Right ventricle myocardium superior (tissue), 1 donor: ENCODE measurements at places on chromosomes 3 and 15. TPM values are rescaled to one million over a fixed set of nuclear protein-coding genes. Genes with fewer than 3 reads are reported as not detected.

Gene PLSCR4
- total RNA-seq, result 16.2 TPM

Gene TMC3
- total RNA-seq, result not detected

Gene KCNMB3
- total RNA-seq, result 0.89 TPM

Gene NAALADL2
- 2.2 TPM for total RNA-seq

Gene OCA2
- total RNA-seq, result 0.16 TPM

Gene AQP9
- 1.5 TPM for total RNA-seq

Gene PLXNB1
- total RNA-seq, result 51.3 TPM

Gene TNNC1
- 7,948 TPM for total RNA-seq

Gene STRIT1
- not detected for total RNA-seq

Gene LDHAL6B
- not detected for total RNA-seq

Gene MITF
- 65.5 TPM for total RNA-seq

Gene IVD
- 90.8 TPM for total RNA-seq

Gene PLCH1
- total RNA-seq, result 1.3 TPM

Gene PARP15
- total RNA-seq, result 0.40 TPM

Gene KCNMB2
- 2.6 TPM for total RNA-seq

Gene CHL1
- 24.2 TPM for total RNA-seq

Gene CACNA2D3
- total RNA-seq, result 35.5 TPM

Gene KNG1
- 0.43 TPM for total RNA-seq

DNA sequence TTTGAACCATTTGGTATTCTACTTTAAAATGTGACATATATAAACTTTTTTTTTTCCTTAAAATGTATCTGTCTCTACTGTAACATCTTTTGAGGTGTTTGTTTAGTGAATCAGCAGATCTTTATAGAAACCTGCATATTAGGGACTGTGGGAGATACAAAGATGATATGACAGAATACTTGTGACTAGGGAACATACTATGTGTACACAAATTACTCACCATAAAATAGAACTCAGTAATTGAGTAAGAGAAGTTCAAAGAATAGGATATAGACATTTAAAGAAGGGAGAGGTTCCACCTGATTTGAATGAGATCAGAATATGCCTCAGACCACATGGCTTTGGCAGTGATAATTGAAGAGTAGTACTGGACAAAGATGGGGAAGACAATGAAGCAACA lies 47.9 kb downstream of the ATP2C1 start:
- DNase-seq, result no peak

DNA sequence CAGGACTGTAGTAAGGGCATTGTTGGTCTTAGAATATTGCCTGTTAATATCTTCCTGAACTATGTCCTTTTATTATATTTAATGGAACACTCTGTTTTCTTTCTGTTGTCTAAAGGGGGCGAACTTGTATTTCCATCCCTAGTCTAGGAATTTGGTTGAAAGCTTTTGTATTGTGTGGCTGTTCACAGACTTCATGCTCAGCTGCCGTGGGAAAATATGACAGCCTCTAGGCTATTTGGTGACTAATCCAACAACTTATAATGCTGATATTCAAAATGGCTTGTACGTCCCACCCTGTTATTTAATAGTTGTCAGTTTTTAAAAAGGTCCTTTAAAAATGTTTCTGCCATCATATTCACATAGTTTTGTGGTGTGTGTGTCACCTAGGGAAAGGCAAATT lies 202.6 kb downstream of the KLHL25 start:
- no peak for DNase-seq

- DNase-seq, result no peak
Measured at GRCh38 chr3:169362301-169362700, 301.2 kb downstream of the MECOM start.

- DNase-seq, result no peak
Measured at GRCh38 chr3:32856355-32856889, 38.6 kb downstream of the TRIM71 start.

- DNase-seq, result no peak
Measured at GRCh38 chr15:49330166-49330565, 92.9 kb upstream of the FGF7 start.

DNA sequence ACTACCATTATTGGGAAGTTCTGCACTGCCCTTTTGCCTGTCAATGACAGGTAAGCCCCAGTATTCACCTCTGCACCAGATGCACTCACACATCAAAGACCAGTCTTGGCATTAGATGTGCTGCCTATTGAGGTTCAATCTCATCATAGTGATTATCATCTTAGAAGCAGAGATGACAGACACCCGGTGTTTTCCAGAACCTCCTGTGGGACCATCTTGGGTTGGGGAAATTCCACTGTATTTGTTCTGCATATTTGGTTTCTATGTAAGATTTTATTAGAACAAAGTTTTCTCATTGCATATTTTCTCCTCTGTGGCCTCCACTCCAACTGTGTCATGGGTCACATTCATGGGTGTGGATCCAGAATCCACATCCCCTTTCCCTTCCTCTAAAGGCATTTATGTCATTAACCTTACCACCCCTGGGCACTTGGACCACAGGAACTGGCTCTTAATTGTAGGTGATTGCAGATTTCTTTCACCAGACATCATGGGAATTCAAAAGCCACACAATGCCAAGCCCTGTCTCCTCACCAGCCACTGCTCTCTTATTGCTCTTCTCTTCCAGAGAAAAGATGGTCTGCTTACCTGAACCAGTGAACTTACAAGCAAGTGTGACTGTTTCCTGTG lies 31.2 kb downstream of the PLA1A start:
- no peak for DNase-seq

- no peak for DNase-seq
Measured at GRCh38 chr3:43872901-43873300, 182.2 kb downstream of the ABHD5 start.

- no peak for DNase-seq
Measured at GRCh38 chr15:89203705-89204273, 17.6 kb downstream of the RLBP1 start.

DNA sequence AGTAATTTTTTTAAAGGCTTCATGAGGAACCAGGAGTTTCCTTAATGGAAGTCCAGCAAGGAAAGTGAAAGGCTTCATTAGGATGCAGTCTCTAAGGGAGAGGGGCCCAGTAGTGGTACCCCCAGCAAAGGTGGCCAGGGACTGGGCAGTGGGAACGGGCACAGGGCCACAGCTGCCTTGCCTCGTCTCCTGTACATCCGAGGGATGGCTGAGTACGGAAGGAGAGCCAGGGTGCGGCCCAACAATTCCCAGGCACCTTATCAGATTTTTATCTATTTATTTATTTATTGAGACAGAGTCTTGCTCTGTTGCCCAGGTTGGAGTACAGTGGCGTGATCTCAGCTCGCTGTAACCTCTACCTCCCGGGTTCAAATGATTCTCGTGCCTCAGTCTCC lies 14.5 kb downstream of the SEMA3G start:
- DNase-seq, result no peak

- DNase-seq, result no peak
Measured at GRCh38 chr3:169204751-169205150, 458.8 kb downstream of the MECOM start.

DNA sequence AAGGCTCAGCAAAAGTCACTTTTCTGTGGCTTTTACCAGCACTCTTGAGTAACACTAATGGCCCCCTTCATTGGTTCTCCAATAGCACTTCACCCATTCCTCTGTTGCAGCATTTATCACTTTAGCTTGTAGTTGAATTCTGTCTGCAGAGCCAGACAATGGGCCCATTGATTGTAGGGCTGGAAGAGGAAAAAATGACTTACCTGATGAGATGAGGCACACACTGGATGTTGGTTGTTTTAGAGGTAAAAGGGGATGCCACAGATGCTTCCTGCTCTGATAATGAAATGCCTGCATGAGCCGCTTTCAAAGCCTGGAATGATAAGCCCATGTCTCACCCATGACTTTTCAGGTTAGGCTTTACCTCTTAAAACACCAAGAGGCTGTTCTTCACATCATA lies 64.3 kb downstream of the PLAAT1 start:
- no peak for DNase-seq

DNA sequence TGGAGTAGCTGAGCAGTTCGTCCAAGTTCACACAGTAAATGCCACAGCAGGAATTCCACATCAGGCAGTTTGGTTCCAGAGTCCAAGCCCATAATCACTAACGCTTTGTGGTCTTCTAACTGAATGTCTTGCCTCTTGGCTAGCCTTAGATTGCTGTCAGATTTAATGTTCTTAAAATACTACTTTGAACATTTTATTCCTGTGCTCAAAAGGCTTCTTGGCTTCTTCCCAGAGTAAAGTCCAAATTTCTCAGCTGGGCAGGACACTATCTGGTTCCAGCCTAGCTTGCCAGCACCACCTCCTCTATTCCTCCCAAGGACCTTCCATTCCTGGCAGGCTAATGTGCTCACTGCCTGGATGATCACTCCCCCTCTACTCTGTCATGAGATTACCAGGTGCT lies 256.9 kb downstream of the SQOR start:
- DNase-seq, result peak; percentile 42

DNA sequence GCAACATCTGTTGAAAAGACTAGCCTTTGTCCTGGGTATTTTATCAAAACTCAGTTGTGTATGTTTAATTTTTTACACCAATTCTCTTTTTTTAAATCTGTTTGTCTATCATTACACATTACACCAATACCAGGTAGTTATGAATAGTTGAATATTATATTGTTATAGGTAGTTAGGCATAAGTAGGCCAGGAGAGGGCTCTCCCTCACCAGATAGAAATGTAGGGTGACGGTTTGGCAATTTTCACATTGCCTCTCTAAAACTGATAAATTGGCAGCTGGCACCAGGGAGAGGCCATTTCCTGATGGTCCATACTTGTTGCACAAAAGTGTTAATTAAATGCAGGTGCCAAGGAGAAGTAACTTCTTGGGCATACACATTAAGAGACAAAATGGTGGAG lies 483.1 kb upstream of the EPHA6 start:
- no peak for DNase-seq

DNA sequence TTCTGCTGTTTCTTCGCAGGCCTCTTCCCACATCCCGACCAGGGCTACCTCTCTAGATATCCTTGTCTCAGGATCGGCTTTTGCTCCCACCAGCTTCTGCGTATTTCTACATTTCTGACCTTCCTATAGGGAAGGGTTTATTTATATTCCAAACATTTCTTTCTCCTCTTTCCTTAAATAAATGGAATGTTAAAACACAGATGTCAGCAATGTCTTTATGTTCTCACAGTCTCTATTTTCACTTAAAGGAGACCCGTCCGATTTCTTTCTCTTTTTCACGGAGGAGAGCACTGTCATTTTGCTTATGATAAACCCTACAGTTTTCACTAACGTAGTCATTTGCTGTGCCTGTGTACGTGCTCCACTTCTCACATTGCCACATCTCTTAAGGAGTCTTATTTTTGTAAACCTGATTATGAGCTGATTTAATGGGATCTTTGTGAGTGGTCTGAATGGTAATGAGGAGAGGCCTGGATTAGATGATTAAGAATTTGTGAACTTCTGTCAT lies 630 bp downstream of the KIF15 start:
- no peak for DNase-seq

- DNase-seq, result no peak
Measured at GRCh38 chr3:23761440-23761896, 44.3 kb upstream of the UBE2E1 start.

- no peak for DNase-seq
Measured at GRCh38 chr3:127342735-127343134, 54.9 kb upstream of the PRR20G start.

GRCh38 chr15:31230630-31231485 lies 95.8 kb upstream of the KLF13 start:
- DNase-seq, result no peak

GRCh38 chr3:1955170-1955569 lies 143.5 kb upstream of the CNTN4 start:
- no peak for DNase-seq

DNA sequence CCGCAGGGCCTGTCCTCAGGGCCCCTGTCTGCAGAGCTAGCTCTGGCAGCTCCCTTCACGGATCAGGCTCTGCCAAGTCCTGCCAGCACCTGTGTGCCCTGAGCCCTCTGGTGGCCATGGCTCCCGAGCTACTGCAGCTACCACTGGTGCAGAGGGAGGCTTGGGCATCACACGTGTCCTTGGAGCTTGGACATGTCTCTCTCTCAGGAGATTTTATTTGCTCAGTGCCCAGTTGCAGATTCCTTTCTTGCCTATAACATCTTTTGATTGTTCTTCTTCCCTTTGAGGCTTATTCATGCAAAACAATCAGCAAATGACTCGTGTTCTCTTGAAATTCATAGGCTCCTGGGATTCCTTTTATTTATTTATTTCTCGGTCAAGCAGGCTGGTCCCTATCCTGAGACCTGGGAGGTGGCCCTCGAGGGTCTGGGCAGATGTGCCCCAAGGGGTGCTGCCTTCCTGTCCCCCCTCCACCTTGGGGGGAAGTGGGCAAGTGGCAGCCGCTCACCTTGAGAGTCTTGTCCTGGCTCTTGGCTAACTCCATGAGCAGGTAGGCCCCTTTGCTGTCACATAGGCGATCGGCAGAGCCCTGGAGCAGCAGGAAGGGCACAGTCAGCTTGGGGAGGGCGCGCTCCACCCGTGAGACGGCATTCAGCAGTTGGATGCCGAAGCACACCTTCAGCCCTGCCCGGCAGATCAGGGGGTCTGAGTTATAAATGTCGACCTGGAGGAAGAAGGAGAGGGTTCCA lies 21.9 kb downstream of the ABTB1 start:
- DNase-seq, result peak; percentile 81

DNA sequence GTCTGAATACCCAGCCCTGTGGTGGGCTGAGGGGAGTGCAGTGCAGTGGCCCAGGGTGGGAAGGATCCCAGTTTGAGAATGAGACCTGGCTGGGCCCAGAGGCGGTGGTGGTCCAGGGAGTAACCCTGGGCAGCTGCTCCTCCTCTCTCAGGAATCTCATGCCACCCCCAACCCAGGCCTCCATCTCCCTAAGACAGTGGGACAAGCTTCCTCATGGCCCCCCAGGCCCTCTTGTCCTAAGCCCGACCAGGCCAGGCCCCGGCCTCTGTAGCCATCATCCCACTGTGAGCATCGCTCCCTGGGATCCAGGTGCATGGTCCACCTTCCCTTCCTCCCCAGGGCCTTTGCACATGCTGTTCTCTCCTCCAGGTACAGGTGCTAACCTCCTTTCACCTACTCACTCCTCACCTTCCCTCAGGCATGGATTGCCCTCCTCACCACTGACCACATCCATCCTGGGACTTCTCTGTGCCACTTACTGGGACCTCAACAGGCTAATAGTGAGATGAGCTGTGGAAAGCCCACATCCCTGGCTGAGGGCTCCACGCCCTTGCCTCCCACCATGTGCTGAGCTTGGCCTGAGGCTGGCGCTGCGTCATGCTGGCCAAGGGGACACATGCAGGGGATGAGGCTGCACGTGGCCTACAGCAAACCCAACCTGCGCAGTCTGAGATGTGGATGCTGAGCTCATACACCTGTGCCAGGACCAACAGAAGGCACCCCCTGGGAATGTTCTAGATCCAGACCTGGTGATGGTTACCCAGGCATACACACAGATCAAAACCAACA lies 9.9 kb downstream of the CHDH start:
- DNase-seq, result no peak

- DNase-seq, result peak; percentile 32
Measured at GRCh38 chr3:126364731-126365301, 7.6 kb upstream of the KLF15 start.

- DNase-seq, result no peak
Measured at GRCh38 chr3:127221037-127221436, 28.1 kb downstream of the PRR23E start.

DNA sequence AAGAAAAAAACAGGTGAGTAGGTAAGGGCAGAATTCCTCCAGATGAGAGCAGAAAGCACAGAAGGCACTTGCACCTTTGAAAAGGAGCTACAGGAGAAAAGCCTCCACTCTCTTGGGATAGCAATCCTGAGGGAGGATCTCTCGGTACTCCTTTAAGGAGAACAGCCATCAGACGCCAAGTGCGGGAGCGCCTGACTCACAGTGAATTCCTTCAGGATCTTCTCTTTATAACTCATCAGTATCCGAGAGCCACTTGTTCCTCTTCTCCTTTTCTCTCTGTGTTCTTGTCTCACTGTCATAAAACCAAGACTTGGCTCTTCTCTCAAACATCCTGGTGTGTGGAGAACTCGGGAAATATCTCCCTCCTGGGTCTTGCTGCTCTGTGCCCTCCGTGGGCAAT lies 10.1 kb upstream of the GOLGA8J start:
- DNase-seq, result no peak
